ENCODE measurements at places on chromosomes 7 and 10. TPM values are rescaled to one million over a fixed set of nuclear protein-coding genes. Genes with fewer than 3 reads are reported as not detected.

PKD1L1 gene
- 0.15 TPM for total RNA-seq

HTR5A gene
- total RNA-seq: not detected

CUEDC2 gene
- 31.9 TPM for total RNA-seq

DNA sequence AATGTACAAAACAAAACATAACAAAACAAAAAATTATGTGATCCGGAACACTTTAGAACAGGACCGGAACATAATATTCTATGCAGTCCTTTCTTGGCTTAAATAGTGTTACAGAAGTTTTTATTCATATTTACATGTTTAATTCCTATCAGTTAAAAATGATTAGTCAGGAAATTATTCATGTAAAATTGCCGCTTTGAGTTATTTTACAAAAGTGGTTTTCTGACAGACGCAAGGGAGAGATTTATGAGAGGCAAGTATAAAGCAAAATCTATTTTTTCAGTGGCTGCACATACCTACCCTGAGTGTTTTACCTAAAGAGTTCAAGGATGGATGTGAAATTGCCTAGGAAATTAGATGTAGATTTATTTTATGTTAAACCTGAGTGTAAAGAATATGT is 230.7 kb upstream of the DKK1 start:
- DNase-seq: no peak

GRCh38 chr10:91672021-91672608 is 39.2 kb upstream of the PPP1R3C start:
- no peak for DNase-seq

Data from naive thymus-derived CD4-positive, alpha-beta T cell (primary cell).